RWPE1 (cell line): ENCODE measurements at places on chromosomes 3 and 15.

DNA sequence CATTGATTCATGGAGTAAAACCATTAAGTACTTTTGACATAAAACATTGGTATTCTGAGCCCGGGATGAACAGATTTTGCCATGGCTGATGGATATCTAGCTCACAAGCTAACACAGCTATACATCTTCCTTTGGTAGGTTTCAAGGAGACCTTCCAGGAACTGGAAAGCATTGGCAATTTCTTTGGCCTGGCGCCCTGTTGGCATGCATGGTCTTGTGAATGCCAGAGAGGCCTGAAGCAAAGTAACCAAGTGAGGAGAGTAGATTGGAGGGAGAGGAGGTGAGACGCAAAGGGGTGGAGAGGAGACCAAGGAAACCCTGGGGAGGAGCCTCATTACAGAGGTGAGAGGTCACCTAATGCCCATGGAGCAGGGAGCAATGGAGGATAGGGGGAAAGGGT is 67.2 kb downstream of the SQOR start:
- DNase-seq = no peak

DNA sequence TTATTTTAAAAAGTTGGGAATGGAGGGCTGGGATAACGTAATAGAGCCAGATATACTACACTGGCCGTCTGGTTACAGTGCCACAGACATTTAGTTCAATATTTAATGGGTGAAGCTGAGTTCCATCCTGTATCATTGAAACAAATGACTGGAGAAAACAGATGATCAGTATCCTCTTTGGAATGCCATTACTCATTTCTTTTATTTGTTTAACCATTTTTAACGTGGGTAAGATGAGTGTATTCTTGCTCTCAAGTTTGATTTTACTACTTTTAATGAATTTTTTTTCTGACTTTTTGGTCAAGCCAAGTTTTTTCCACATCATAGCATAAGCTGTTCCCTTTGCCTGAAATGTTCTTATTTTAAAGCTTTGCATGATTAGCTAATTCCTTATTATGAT is 53.9 kb upstream of the GRM7 start:
- DNase-seq = no peak

- DNase-seq = no peak
These were observed 19.5 kb upstream of the ATP2B2 start for GRCh38 chr3:10524799-10525301.

GRCh38 chr3:109175411-109175810 is 38.9 kb downstream of the C3orf85 start:
- DNase-seq = no peak

DNA sequence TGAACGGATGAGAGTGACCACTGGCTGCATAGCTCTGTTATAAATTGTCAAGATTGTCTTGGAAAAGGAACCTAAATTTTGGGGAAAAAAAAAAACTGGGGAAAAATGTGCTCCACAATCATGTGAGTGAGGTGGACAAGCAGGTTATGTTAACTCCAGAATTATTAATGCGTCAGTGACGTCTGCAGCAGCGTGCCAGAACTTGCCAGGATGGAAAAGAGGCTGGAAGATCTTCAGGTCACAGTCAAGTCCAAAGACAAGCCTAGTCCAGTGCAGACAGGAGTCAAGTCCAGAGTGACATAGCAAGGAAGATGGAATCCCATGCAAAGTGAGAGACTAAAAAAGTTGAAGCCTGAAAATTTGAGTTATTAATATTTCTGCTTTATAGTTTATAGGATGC is 140.6 kb downstream of the RYR3 start:
- DNase-seq = peak; percentile 69

DNA sequence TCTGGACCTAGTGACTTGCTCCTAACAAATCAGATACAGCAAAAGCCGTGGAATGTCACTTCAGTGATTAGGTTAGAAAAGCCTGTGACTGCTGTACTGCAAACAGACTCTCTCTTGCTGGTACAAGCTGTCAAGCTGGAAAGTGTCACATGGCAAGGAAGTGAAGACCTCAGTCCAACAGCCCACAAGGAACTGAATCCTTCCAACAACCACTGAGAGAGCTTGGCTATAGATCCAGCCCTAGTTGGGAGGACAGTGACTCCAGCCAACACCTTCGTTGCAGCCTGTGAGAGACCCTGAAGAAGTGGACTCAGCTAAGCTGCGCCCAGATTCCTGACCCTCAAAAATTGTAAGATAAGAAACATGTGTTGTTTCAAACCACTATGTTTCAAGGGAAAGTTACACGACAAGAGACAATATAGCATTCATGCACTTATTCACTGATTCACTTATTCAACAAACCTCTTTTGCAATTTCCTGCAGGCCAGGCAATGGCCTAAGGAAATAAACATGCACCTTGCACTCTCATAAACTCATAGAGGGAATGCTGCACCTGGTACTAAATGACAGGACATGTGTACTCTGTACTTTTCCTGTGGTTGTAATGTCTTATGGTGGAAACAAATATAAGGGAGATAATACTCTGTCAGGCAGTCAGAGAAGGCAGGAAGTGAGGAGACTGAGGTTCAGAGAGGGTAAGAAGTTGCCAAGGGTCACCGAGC is 142.9 kb downstream of the CADPS start:
- DNase-seq = no peak

DNA sequence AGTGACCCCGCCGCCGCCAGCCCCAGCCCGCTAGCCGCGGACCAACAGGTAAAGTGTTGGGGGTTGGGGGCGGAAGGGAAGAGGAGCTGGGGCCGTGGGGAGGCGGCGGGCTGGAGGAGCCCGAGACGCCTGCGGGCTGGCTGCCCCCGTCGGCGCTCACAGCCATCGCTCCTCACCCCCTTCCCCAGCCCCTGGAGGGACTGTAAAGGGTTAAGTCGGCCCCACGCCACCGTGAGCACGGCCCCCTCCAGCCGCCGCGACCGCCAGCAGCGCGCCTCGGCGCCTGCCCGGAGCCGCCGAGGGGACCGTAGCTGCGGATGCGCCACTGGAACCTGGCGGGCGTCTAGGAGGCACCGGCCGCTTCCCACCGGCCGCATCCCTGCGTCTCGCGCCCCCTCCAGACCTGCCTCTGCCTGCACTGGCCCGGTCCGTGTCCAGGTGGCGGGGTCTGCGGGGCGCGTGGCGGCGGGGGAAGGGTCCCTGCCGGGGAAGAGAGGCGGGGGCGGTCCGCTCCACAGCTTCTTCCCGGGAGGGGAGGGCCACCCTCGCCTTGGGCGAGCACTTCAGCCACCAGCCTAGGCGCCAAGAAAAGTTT is 522 bp downstream of the MED12L start:
- peak; percentile 32 for DNase-seq

- DNase-seq = no peak
These were observed 336.7 kb upstream of the ZNF717 start for GRCh38 chr3:76122007-76122406.

DNA sequence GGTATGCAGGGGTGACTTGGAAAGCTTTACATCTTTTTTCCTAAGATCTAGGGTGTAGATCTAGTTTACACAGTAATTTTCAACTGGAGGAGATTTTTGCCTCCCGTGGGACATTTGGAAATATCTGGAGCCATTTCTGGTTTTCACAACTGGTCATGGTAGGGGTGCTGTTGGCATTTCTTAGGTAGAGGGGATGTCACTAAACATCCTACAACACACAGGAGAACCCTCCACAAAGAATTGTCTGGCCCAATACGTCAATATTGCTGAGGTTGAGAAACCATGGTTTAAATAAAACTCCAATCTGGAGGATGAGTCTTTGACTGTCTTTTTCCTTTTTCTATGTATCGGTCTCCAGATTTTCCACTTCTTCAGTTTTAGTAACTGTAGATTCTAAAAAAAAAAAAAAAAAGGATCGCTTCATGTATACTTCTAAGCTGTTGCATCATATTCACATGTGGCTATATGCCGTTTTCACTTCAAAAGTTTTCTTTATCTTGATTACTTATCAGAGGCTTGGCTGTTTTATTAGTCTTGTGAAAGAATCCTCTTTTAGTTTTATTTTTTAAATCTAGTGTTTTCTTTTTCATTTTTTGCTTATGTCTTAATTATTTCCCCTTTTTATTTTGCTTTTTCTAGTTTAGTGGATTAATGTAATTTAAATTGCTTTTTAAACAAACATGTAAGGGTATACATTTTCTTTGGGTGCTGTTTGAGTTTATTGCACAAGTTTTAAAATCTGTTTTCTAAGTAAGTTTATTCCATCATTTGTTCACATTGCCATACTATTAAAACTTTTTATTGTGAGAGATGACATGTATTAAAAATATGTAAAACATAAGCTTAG is 21.2 kb downstream of the UBE2Q2 start:
- no peak for DNase-seq

GRCh38 chr15:59401824-59402569 is 29.3 kb upstream of the MYO1E start:
- no peak for DNase-seq

DNA sequence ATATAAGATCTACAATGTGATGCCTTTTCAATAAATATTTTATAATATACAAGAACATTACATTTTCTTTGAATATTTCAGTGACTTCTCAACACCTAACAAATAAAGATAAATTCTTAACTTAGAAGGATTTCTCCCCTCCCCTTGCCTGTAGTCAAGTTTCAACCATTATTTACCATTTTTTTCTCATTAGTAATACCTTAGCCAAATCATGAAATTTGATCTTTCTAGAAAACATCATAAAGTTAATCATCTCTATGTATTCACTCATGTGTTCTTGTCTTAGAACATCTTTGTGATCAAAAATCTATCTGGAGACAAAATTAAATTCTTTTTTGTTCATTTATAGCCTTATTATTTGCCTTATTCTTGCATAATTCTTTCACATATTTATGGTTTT is 1201.8 kb upstream of the EPHA6 start:
- no peak for DNase-seq

DNA sequence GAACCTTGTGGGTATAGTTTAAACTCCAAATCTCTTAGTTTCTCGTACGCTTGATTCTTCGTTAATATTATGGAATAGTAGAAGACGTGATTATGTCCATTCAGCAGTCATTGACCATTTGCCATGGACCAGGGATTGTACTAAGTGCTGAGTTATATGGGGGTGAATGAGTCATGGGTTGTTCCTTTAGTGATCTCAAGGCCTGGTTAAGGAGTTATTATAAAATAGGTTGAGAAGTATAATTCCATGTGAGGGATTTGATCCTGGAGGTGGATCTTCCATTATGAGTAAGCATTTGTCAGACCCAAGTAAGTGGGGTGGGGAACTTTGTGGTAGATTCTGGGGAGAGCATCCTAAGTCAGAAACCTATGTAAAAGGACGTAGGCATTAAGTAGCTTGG is 15.4 kb downstream of the NR2C2 start:
- peak; percentile 0 for DNase-seq

- DNase-seq = peak; percentile 90
These were observed 53.8 kb downstream of the CDCP1 start for GRCh38 chr3:45092132-45093031.

DNA sequence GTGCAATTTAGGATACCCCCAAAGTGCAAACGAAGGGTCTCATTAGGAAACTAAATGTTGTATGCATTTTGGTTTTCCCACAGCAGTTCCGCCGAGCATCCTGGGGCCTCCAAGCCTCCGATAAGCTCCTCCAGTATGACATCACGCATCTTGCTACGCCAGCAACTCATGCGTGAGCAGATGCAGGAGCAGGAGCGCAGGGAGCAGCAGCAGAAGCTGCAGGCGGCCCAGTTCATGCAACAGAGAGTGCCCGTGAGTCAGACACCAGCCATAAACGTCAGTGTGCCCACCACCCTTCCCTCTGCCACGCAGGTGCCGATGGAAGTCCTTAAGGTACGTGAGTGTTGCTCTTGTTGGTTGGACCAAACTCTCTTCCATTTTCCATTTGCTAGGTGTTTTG is 120.5 kb upstream of the SAMMSON start:
- no peak for DNase-seq

DNA sequence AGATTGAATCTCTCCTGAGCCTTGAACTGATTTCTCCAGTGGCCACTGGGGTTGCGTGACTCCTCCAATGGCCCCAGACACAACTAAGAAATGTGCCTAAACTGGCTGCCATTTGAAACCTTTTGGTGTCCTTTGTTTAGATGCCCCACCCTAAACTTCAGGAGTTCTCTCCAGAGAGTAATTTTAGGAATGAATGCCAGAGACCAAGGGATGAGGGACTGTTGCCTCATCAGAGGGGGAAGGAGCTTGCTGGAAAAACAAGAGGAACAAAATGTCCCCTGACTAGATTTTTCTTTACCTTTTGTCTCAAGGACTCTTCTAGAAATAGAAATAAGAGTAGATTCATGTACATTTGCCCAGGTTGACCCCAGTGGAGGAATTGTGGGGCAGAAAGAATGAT is 8.1 kb upstream of the ADPRH start:
- DNase-seq = no peak

DNA sequence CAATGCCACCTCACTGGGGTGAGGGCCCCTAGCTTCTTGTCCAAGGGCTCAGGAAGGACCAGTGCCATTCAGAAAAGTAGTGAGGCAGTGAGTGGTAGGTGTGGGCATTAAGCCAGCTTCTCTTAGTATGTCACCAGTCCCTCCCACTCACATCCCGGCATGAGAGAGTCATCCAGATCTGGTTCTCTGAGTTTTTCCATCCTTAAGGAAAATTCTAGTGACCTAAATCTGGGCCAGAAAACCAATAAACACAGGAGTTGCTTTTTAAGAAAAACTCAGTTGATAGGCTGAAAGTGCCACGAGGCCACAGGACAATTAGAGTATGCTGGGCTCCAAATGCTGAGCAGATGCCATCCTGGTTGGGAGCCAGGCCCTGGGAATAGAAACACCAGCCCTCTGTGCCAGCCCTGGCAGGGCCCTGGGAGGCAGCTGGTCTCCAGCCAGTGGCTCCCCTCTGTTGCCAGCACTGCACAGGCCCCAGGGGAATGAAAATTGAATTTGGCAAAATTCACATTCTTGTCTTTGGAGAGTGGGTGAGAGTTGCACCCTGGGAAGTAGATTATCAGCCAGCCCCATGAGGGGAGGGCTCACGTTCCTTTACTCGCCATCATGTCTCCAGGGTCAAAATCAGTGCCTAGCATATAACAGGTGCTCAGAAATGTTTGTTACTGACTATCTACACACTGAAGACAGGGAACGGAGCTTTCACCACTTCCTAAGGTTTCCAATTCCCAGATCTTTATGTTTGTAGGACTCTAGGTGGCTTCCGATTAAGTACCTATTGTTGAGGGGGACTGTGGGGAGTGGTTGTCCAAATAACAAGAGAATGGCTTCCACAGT is 52.8 kb downstream of the FAM43A start:
- no peak for DNase-seq

DNA sequence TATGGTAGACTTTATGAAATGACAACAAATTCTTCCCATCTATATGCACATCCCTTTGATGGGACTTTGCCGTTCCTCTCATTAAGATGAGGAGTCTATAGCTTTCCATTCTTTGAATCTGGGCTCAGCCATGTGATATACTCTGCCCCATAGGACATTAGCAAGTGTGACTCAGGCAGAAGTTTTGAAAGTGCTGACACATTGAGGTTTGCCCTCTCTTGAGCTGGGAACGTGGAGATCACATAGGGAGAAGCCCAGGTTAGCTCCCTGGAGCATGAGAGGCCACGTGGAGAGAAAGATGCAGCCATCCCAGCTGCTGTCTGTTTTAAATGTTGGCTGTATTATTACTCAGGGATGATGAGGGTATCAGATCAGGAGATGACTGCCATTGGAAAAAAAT is 67.7 kb upstream of the OXTR start:
- DNase-seq = peak; percentile 7

GRCh38 chr15:87362531-87362930 is 894.0 kb downstream of the NTRK3 start:
- no peak for DNase-seq
